ENCODE measurements at places on chromosomes 7 and 10.

- DNase-seq, result no peak
Observed at GRCh38 chr7:44889086-44889781, 3.9 kb upstream of the PURB start.

GRCh38 chr10:35135861-35136260 is 9.2 kb downstream of the CREM start:
- DNase-seq, result no peak

DNA sequence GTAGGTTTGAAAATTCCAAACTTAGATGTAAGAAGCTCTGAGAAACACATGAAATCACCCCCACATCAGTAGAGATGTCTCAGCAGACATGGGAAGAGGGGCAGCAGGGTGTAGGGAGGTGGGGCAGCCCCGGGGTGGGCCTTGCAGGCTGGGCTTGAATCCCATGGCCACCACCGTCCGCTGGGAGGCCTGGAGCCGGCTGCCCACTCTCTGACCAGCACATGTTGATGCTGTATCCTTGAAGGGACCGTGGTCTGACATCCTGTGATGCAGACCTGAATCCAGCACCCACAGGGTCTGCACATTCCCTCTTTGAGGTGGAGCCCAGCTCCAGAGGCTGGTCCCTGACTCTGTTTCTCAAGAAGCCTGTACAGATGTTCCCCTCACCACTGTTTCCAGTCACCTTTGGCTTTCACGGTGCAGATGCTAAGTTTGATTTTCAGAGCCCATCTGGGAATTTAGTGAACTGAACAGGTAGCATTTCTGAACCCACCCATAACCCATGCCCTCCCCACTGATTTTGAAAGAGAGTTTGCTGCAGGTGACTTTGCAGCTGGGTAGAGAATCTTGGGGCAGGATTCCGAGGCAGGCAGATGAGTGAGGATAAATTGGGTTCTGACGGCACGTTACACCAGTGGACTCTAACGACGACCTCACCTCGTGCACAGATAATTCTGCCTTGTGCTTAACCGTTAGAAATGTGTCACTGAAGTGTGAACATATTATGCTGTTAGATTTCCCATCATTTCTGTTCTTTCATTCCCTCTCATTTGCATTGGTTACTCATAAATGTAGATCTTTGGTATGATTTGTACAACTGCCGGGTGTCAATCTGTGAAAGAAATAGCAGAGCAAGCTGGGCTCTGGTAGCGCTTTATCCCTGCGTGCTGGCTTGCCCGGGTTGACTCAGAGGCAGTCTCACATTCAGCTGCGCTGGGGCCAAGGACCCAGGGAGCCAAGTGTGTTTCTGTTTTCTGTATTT is 45.7 kb downstream of the IKZF1 start:
- no peak for DNase-seq

GRCh38 chr7:102927312-102927933 is 14.6 kb downstream of the LRRC17 start:
- DNase-seq, result no peak
